Activated CD4-positive, alpha-beta T cell treated with anti-CD3 and anti-CD28 coated beads, Interleukin-2, amount 10 ng/mL, durations not matched to agents 7 days and 5 days (primary cell): ENCODE measurements at places on chromosomes 4 and X. TPM values are rescaled to one million over a fixed set of nuclear protein-coding genes. Genes with fewer than 3 reads are reported as not detected.

The SULT1B1 gene
- total RNA-seq = 6.3 TPM

The AFP gene
- not detected for total RNA-seq

The CCSER1 gene
- 0.15 TPM for total RNA-seq

The FAM47A gene
- not detected for total RNA-seq

The USO1 gene
- 38.9 TPM for total RNA-seq

The RNF212 gene
- 3.5 TPM for total RNA-seq

The CXCL1 gene
- not detected for total RNA-seq

The JCHAIN gene
- 0.23 TPM for total RNA-seq

The CXCL10 gene
- total RNA-seq = 0.40 TPM

The NALF2 gene
- total RNA-seq = 0.15 TPM

The PAGE2 gene
- not detected for total RNA-seq

The RBM10 gene
- 59.0 TPM for total RNA-seq

- DNase-seq = no peak
These were observed 564.5 kb downstream of the ZNF674 start for GRCh38 chrX:45980726-45981125.

DNA sequence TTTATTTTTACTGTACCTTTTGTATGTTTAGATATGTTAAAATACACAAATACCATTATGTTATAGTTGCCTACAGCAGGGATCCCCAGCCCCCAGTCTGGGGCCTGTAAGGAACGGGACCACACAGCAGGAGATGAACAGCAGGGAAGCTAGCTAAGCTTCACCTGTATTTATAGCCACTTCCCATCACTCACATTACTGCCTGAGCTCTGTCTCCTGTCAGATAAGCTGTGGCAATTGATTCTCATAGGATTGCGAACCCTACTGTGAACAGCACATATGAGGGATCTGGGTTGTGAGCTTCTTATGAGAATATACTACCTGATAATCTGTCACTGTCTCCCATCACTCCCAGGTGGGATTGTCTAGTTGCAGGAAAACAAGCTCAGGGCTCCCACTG lies 73.9 kb downstream of the BMPR1B start:
- no peak for DNase-seq

- DNase-seq = no peak
These were observed 29.2 kb downstream of the GRID2 start for GRCh38 chr4:92333016-92333415.

- DNase-seq = no peak
These were observed 33.7 kb downstream of the GASK1B start for GRCh38 chr4:158139086-158139485.

GRCh38 chr4:71540749-71541269 lies 202.0 kb downstream of the SLC4A4 start:
- no peak for DNase-seq

- DNase-seq = no peak
These were observed 217.0 kb downstream of the RAB28 start for GRCh38 chr4:13267091-13267490.

- no peak for DNase-seq
These were observed 89.3 kb upstream of the SRD5A3 start for GRCh38 chr4:55256787-55257186.

DNA sequence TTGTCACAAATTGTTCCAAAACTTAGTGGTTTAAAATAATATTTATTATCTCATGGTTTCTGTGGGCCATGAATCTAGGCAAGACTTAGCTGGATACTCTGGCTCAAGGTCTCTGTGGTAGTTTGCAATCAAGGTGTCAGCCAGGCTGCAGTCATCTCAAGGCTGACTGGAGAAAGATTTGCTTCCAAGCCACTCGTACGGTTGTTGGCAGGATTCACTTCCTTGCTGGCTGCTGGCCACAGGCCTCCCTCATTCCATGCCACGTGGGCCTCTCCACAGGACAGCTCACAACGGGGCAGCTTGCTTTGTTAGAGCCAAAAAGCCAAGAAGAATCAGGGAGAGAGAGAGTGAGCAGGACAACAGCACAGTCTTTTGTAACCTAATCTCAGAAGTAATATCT lies 101.4 kb downstream of the WWC2 start:
- no peak for DNase-seq

DNA sequence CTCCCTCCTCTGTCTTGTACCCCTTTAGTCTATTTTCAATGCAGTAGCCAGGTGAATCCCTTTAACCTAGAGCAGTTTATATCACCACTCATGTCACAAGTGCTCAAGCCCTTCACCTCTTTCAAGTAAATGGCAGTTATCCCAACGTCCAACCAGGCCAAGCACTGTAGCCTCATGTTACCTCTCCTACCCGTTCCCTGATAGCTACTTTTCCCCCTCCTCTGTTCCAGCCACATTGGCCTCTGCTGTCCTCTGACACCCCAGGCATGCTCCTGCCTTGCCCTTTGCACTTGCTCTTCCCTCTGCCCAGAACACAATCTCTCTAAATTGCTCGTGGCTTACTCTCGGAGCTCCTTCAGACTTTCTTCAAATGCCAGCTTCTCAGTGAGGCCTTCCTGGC lies 15.2 kb downstream of the GUCY1B1 start:
- DNase-seq = no peak

DNA sequence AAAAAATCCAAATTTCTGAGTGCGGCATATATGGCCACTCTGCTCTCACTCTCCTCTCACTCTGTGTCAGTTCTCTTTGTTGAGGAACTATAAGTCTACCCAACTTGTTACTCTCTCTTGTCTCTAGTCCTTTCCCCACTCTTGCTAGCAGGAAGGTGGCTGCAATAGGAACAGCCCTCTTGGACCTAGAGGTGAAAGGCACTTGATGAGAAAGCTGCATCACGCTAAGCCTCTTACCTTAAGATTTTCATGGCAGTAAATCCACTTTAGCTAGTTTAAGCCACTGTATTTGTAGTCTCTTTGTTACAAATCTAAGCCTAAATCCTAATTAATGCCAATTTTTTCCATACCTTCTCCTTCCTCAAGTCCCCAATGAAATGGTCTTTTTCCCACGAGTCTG lies 189.9 kb downstream of the NKX6-1 start:
- DNase-seq = no peak

GRCh38 chr4:55757356-55757952 lies 62.1 kb upstream of the EXOC1L start:
- no peak for DNase-seq

DNA sequence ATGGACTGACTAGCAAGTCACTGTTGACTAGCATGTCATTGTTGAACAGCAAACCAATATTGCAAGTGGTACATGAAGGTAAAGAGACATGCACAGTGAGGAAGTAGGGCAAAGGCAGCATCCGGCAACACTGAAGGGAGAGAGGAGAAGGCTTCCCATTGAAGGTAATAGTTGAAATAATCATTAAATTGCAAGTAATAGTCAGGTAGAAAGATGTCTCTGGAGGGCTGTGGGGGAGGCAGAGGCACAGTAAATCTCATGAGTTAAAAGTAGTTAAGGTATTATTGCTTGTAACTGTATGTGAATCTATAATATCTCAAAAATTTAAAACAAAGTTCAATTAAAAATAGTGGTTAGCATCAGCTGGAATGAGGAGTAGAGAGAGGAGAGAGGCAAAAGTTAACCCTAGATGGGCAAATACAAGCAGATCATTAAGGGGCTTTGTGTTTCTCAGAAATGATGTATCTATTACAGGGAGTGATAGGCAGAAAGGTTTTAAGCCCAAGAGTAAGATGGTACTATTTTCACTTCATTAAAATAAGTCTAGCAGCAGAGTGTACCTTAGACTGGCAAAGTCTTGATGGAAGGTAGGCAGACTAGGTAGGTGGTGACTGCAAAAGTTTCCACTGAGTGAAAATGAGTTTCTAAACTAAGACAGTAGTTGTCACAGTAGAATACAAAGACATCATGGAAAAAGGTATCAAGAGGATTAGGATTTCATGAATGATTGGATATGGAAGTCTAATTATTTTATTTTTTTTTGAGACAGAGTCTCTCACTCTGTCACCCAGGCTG lies 776.6 kb downstream of the RAB28 start:
- DNase-seq = no peak

- peak; percentile 48 for DNase-seq
These were observed 35.4 kb downstream of the FABP2 start for GRCh38 chr4:119286377-119287002.

DNA sequence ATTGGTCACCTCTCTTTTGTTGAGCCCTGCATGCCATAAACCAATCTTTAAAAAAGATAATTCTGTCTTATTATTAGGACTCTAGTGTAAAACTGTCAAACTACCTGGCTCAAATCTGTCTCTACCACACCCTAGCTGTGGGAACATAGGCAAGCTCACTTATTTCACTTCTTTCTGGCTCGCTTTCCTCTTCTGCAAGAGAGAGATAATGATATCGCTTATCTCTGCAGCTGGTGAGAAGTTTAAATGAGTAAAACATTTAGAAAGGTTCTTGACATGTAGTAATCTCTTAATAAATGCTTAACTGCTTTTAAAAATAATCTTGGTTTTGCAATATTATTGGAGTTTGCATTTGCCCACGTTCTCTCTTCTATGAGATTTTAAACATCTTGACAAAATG lies 1109.2 kb downstream of the RAPGEF2 start:
- DNase-seq = no peak

DNA sequence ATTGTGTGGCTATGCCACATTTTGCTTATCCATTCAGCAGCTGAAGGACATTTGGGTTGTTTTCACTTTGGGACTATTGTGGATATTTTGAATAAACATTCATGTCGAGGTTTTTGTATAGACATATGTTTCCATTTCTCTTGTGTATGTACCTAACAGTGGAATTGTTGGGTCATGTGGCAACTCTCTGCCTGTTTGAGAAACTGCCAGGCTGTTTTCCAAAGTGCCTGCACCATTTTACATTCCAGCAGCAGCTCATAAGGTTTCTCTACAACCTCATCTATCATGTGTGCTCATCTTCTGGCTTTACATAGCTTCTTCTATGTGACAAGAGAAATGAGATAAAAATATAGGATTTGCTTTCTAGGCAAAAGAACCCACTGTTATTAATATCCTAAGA lies 29.5 kb upstream of the TSPAN5 start:
- no peak for DNase-seq

DNA sequence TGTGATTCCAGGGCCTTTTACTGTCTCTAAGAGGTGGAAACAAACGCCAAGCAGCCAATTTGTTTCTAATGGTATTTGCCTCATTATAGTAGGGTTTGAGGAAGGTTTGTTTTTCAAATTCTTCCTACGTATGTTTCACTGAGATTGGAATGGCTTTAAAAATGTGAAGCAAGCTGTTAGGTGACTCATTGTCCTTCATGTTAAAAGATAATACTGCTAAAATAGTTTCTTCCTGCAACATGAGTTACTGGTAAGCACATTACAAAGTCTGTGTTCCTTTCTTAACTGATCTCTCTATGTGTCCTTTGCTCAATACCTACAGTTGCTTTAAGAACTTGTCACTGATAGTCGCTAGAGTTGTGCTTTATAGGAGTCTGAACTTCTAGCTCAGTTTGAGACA lies 1183.9 kb downstream of the RPA4 start:
- no peak for DNase-seq
